Transverse colon (tissue), 4 donors: ENCODE measurements at places on chromosomes 4 and X.

- no peak for DNase-seq
Measured at GRCh38 chrX:119935215-119935874, 8.2 kb downstream of the NKAP start.

GRCh38 chr4:138647433-138647832 is 368.1 kb upstream of the NOCT start:
- DNase-seq, result no peak

GRCh38 chr4:5757091-5757490 is 46.1 kb downstream of the EVC start:
- no peak for DNase-seq

GRCh38 chr4:10082047-10082446 is 34.6 kb downstream of the WDR1 start:
- peak; percentile 3 for DNase-seq

DNA sequence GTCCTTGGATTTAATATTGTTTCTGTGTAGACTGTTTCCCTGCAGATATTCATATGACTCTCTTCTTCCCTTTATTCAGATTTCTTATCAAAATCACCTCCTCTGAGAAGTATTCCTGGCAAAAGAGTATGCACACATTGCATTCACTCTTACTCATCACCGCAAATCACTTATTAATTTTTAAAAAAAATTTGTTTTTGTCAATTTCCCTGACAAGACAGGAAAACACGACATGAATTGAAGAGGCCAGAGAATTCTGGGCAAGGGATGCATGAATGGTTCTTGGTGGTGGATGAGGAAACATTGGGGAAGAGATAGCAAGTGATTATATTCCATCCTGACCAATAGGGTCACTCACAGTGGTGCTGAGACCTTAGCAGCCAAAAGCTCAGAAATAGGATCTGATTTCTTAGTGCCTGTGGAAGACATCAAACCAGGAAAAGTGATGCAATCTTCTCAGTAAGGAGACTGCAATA is 522.5 kb upstream of the AGA start:
- DNase-seq, result no peak

DNA sequence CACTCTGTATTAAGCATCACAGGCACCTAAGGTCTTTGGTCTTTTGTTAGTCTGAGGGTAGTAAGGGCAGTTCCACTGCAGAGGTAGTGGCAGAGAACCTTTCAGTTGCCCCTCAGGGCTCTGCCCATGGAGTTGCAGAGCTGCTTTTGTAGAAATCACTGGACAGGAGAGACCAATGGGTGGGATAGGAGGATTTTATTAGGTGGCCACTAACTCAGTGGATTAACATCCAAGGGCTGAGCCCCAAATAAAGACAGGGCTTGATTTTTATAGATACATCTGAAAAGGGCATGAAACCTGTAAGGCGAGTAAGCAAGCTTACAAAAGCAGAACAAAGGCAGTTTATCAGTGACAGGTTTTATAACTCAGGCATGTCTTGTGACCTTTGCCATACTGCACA is 1035.4 kb downstream of the SH3BGRL start:
- DNase-seq, result no peak

DNA sequence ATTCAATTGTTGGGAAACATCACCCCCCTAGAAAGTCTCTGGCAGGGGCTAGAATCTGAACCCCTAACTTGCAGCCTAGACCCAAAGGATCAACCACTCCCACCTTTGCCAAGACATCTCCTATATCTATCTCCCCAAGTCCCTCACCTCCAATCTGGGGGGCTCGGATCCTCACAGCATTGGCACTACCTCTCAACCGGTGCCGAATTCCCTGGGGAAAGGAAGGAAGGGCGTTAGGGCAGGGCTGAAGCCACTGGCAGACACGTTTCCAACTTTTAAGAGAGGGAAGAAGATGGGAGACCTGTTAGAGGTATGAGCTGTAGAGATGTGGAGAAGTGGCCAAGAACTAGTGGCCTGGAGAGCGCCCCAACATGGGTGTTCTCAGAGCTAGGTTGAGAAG is 2.7 kb downstream of the TIMM17B start:
- DNase-seq, result no peak

GRCh38 chr4:22417408-22417807 is 98.5 kb downstream of the ADGRA3 start:
- DNase-seq, result no peak

GRCh38 chr4:72977936-72978485 is 91.5 kb downstream of the COX18 start:
- DNase-seq, result no peak

GRCh38 chrX:6568031-6568430 is 33.1 kb upstream of the VCX3A start:
- no peak for DNase-seq

DNA sequence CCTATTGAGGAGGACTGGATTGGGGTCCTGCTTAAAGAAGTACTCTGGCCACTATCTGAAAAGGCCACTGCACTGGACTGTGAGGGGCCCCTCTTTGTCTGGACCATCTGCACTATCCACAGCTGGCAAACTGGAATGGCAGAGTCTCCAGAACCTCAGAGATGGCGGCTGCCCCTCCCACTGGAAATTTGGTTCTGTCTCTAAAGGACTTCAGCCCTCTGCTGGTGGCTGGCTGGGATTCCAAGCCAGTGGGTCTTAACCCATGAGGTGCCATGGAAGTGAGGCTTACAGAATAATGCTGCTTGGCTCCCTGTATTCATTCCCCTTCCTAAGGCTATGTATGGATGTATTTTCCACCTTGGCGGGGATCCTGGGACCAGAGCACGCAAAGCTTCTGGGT is 41.6 kb upstream of the CYLC1 start:
- DNase-seq, result no peak

GRCh38 chr4:164779811-164780216 is 25.9 kb downstream of the SMIM31 start:
- DNase-seq, result no peak

GRCh38 chrX:9188117-9188516 is 154.2 kb upstream of the FAM9B start:
- DNase-seq, result no peak

DNA sequence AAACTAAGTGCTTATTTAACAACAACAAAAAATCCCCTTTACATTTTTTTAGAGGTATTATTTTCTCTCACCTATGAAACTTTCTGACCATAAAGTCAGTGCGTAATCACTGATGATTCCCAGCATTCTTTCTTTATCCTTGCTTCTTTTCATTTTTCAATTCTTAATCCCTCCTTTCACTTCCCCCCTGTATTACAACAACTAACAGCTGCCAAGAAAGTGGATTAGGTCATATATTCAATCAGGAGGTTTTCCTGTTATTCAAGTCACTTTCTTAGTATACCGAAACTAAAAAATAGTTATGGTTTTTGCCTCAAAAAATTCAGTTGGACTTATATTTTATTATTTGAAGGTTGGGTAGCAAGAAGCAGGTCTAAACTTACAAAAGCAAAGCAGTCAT is 2.1 kb upstream of the STAP1 start:
- DNase-seq, result no peak

DNA sequence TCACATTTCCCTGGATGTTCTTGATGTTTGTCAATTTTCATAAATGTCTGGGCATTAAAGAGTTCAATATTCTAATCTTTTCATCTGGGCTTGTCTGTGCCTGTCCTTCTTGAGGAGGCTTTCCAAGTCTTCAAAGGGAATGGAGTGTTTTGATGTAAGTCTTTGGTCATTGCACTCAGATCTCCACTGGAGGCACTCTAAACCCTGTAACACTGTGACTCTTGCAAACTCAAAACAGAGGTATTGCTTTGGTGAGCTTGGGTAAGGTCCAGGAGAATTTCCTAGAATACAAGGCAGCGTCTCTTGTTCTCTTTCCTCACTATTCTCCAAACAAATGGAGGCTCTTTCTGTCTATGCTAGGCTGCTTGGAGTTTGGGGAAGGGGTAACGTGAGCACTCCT is 1118.1 kb upstream of the PABPC4L start:
- DNase-seq, result no peak

GRCh38 chr4:35216636-35217035 is 1027.7 kb downstream of the ARAP2 start:
- no peak for DNase-seq

- DNase-seq, result peak; percentile 83
Measured at GRCh38 chr4:16158504-16158852, 67.8 kb downstream of the TAPT1 start.

DNA sequence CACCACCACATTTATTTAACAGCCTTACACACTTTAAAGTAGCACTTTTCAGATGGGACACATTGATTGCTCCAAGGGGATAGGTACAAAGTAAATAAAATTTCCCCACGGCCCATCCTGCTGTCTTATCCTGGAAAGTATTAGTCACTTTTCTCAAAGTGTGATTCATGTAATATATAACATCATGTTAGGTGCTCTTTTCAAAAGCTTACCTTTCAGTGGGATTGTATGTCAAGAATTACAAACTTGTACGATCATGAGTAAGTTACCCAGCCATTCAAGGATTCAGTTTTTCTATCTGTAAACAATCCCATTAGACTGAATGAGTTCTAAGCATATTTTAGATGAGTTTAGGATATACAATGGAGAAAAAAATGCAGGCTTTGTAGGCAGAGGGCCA is 876.6 kb upstream of the GRID2 start:
- DNase-seq, result no peak

- DNase-seq, result no peak
Measured at GRCh38 chrX:9643807-9644206, 121.8 kb downstream of the GPR143 start.

GRCh38 chr4:5160668-5161067 is 109.4 kb downstream of the STK32B start:
- no peak for DNase-seq
